Activated CD4-positive, alpha-beta T cell treated with anti-CD3 and anti-CD28 coated beads for 1 hour (primary cell): ENCODE measurements at places on chromosomes 12 and 14.

GRCh38 chr14:106518054-106518943, 991.9 kb downstream of the TMEM121 start:
- peak; percentile 76 for DNase-seq

DNA sequence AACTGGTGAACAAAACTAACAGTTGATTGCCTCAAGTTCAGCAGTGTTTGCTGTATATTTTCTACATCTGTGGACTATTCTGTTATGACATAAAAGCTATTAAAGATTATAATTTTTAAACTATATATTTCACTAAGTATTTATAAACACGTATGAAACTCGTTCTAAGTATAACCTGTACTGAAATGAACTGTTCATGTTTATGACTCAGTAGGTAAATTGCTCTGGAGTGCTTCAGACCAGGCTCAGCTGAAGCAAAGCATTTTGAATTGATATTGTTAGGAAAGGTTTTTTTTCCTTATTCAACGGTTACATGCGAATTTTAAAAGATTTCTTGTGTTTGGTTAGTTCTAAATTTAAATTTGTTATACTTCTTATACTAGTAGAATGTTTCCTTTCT, 151.3 kb downstream of the RAD51B start:
- DNase-seq: no peak

DNA sequence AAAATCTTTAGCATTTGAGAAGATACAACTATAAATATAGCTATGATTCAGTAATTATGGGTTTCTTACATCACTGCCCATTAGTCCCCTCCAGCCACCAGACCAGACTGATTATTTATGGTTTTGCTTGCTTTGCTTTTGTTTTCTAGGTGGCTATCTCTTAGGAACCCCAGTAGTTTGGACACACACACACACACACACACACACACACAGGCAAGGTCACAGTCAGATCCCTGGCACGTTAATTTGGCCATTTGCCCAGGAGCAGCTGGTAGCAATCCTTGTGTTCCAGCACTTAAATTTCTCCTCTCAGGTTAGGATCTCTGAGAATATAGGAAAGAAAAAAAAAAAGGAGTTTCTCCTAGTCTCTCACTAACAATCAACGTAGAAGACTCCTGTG, 90.2 kb upstream of the RESF1 start:
- DNase-seq: no peak

GRCh38 chr14:56333359-56334292, 215.4 kb downstream of the PELI2 start:
- no peak for DNase-seq

GRCh38 chr12:85057370-85057963, 21.3 kb downstream of the LRRIQ1 start:
- DNase-seq: no peak

- DNase-seq: no peak
Observed at GRCh38 chr12:24360907-24361306, 411.4 kb upstream of the SOX5 start.

- DNase-seq: no peak
Observed at GRCh38 chr14:59086241-59086882, 102.1 kb upstream of the DAAM1 start.

DNA sequence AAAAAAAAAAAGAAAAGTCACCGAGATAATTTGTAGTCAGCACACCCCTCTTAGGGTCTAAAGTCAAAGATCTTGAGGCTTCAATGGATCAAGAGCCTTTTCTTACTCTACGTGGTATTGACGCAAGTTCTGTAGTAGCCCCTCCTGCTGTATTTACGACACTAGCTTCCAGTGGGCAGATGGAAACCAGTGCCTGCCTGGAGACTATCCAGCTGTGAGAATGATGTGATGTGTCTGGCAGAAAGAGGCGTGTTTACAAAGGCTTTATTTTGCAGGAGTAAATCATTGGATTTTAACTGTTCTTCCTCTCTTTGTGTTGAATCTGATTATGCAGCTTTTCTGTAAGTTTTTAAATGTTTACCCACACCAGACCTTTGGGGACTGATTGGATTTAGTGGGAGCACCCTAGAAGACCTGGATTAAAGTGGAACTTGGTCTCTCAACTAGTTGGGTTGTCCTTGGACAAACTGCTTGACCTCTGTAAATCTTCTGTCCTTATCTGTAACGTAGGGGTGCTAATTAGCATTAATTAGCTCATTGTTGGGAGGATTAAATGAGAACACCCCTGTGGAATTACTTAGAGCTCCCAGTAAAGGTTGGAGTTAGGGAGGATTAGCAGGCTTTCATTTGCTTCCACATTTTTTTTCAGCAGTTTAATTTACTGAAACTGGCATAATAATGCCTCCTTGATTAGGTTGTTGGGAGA, 72.4 kb downstream of the RASSF3 start:
- no peak for DNase-seq

DNA sequence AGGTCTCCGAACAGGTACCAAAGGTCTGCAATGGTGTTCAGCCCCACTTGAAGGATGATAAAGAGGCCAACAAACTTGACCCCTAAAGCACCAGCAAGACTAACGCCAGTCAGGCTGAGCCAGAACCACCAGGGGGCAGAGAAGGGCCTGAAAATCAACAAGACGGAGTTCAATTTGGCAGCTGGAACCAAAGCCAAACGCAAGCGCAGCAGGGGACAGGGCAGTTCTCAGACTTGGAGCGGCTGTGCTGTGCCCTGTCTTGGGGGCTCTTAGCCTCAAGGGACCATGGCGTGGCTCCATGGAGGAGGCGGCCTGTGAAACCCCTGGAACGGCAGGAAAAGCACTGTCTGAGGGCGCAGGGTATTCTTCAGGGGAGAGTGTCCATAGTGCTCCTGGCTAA, 19.6 kb downstream of the POMT2 start:
- DNase-seq: peak; percentile 26

DNA sequence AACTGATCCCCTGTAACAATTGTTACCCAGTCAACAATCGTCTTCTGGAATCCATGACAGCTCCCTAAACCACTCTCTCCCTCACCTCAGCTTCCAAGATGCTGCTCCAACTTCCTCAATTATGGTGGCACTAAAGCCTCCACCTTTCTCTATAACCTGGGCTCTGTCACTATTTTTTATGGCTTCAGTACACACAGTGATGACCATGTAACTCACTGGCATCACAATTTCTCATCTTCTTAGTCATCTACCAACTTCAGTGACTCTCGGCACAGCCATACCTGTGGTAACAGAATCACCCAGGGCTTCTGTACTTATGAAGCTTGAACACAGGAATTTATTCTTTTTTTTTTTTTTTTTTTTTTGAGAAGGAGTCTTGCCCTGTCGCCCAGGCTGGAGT, 32.0 kb upstream of the NPAS3 start:
- DNase-seq: no peak

- no peak for DNase-seq
Observed at GRCh38 chr14:30779210-30779609, 95.1 kb upstream of the COCH start.

DNA sequence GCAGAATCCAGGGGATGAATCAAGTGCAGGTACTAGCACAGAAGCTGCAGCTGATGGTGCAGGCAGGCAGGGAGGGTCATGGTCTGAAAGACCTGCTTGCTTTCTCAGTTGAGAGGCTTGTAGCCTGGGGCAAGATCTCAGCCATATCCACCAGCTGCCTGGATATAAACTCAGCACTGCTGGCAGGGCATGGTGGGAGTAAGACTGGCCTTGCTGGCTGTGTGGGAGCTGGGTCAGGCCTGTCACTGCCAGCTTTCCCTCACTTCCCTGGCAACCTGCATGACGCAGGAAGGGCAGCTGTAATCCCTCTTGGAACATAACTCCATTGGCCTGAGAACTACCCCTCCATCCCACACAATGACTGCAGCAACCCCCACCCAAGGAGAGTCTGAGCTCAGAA, 230.1 kb downstream of the ANO6 start:
- no peak for DNase-seq

DNA sequence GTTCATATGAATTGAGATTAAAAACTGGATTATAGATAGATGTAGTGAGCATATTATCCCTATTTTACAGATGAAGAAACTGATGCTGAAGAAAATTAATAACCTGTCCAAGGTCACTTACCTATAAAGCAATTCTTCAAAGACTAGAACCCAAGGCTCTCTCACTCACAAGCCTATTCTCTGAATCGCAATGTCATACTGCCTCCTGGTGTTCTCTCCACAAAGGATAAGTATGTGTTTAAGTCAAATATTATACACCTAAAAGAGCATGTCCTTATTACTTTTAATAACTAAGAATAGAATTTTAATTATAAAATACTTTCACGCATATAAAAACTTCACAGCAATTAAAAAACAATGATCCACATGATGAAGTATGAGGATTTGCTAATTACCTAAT, 721.3 kb upstream of the USP15 start:
- DNase-seq: no peak

GRCh38 chr14:74892745-74893144, 11.0 kb downstream of the DLST start:
- DNase-seq: no peak

DNA sequence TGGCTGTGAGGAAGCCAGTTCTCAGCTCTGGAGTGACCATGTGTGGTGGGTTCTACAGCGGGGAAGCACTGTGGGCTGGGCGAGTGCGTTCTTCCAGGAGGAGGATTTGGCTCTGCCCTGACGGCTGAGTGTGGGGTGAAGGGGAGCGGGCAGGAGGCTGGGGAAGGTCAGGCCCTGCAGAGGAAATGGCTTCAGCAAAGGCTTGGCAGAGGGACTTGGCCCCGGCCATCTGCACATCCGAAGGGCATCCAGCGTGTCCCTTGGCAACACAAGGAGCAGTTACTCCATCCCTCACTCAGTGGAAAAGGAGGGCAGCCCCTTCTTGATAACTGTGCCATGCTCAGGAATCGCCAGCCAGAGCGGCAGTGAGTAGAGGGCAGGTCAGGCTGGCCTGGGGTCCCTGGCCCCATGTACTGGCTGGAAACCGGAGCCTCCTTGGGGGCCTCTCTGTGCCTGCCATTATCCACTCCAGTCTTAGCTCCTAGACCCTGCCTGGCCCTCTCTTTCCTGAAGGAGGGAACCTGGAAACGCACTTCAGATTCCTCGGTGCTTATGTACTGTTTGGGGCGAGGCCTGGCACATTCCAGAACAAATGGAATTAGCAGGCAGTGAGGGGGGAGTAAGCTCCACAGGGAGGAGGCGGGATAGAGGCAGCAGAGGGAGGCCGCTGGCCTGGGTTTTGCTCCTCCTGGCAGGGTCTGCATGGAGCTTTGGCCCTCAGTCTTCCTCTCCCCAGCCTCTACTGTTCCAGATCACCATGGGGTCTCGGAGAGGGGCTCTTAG, 133.6 kb upstream of the NCOR2 start:
- DNase-seq: no peak

GRCh38 chr14:63952053-63952932, 99.5 kb downstream of the SYNE2 start:
- DNase-seq: no peak

DNA sequence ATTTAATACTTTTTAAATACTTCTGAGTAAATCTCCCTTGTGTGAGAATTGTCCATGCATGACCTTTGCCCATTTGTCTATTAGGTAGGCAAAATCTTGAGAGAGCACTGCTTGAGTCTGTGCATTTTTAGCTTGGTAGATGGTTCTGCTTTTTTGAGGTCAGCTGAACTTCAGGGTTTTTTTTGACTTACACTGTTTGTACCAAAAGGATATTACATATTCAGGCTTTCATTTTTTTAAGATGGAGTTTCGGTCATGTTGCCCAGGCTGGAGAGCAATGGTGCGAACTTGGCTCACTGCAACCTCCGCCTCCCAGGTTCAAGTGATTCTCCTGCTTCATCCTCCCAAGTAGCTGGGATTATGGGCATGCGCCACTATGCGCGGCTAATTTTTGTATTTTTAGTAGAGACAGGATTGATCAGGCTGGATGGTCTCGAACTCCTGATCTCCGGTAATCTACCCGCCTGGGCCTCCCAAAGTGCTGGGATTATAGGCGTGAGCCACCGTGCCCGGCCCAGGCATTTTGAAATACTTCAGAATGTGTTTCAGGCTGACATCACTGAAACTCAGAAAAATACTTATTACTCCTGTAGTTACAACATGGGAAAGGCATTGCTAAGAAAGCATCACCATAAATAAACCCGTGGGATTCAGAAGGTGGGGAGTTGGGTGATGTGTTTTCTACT, 11.1 kb downstream of the RASSF3 start:
- DNase-seq: no peak

- peak; percentile 44 for DNase-seq
Observed at GRCh38 chr14:65847075-65847847, 434.7 kb downstream of the FUT8 start.

GRCh38 chr12:57470286-57470969, 9.2 kb downstream of the ARHGAP9 start:
- no peak for DNase-seq

DNA sequence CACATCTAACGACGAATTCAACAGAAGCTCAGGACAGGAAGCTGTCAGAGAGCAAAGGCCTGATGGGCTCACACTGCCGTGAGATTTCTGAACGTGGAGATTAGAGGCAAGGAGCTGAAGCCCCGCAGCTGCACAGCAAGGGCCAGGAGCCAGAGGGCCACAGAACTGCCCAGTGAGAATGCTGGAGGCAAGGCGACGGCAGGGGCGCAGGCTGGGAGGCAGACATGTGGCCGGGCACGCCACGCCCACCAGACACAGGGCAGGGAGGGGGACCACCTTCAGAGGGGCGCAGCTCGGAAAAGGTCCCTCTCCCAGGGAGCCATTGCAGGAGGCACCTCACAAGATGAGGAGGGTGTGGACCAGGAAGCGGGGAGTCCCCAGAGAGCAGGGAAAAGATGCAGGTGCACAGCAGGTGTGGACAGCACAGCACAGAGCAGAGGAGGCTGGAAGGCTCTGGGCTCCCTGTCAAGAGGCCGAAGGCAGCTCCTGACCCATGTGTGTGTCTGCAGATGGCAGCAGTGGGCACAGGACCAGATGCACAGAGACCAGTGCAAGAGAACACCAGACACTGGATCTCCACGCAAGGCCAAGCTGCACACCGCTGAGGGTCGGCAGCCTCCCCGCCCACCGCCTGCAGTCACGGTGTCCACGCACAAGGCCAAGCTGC, 23.0 kb downstream of the BTBD6 start:
- no peak for DNase-seq

DNA sequence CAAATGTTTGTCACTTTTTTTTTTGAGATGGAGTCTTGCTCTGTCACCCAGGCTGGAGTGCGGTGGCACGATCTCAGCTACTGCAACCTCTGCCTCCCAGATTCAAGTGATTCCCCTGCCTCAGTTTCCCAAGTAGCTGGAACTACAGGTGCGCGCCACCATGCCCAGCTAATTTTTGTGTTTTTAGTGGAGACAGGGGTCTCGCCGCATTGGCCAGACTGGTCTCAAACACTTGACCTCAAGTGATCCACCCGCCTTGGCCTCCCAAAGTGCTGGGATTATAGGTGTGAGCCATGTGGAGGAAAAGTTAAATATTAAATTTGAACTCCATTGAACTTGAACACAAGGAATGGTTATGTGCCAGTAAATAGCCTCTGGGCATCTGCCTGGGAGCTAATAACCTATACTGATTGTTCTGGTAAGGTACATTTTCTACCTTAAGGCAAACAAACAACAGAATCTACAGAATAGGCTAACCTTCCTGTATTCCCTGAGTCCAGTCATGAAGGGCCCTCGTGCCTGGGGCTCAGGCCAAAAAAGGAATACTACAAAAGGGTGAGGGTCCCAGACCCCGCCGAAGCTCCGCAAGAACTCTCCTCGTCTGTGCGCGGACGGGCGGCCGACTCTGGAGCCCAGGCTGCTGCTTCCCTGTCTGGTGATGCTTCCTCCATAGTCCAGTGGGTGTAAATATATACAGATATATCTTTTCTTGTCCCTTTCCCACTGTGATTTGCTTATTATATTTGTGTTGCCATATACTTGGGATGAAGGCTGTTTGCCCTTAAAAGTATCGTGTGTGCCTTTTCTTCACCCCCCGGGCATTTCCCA, 74.0 kb upstream of the EIF5 start:
- no peak for DNase-seq

GRCh38 chr12:114275932-114276785, 129.8 kb downstream of the TBX5 start:
- DNase-seq: no peak
